ENCODE measurements at places on chromosomes 1 and 21. TPM values are rescaled to one million over a fixed set of nuclear protein-coding genes. Genes with fewer than 3 reads are reported as not detected.

GRCh38 chr1:7983086-7983778 is 21.7 kb downstream of the PARK7 start:
- no peak overlapping the region for H3K27ac ChIP-seq
- no peak overlapping the region for H3K4me3 ChIP-seq
- DNase-seq, result no peak

- no peak overlapping the region for H3K27ac ChIP-seq
- H3K36me3 ChIP-seq, result peaks cover 24% of the 10 kb centered on the region
- H3K27me3 ChIP-seq, result no peaks in the 10 kb centered on the region
- no peak for DNase-seq
- H3K4me3 ChIP-seq, result no peak overlapping the region
- peaks cover 15% of the 10 kb centered on the region for H3K4me1 ChIP-seq
Observed at GRCh38 chr1:113943028-113943811, 14.1 kb downstream of the HIPK1 start.

KRTCAP2 gene
- 142 TPM for polyA plus RNA-seq

ACTN2 gene
- polyA plus RNA-seq, result 3.1 TPM

DNA sequence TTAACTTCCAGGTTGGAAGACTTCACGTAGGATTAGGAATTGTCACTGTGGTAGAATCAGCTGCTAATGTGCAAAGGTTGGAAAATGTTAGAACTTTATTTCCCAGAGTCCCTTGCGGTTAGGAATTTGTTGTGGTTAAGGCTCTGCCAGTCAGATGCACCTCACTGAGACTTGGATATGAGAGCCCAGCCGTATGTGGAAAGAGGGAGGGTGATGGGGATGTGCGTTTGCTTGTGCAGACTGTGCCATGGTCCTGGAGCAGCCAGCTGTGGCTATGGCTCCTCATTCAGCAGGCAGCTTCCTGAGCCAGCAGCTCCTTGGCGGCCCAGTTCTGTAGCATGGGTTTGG is 12.5 kb downstream of the S100A10 start:
- H3K27me3 ChIP-seq, result no peaks in the 10 kb centered on the region
- H3K4me1 ChIP-seq, result peaks cover 35% of the 10 kb centered on the region
- H3K4me3 ChIP-seq, result no peak overlapping the region
- DNase-seq, result no peak
- no peak overlapping the region for H3K27ac ChIP-seq
- H3K36me3 ChIP-seq, result peaks cover 44% of the 10 kb centered on the region

LMO4 gene
- 90.8 TPM for polyA plus RNA-seq

GLMN gene
- polyA plus RNA-seq, result 17.4 TPM

- DNase-seq, result no peak
- H3K4me3 ChIP-seq, result no peak overlapping the region
- H3K27me3 ChIP-seq, result no peaks in the 10 kb centered on the region
Observed at GRCh38 chr1:47175227-47175934, 14.5 kb downstream of the PDZK1IP1 start.

OR2G6 gene
- polyA plus RNA-seq, result not detected

- no peaks in the 10 kb centered on the region for H3K27me3 ChIP-seq
- H3K36me3 ChIP-seq, result no peaks in the 10 kb centered on the region
- DNase-seq, result no peak
- H3K4me3 ChIP-seq, result no peak overlapping the region
Observed at GRCh38 chr1:226107471-226108460, 45.2 kb downstream of the H3-3A start.

WNT3A gene
- not detected for polyA plus RNA-seq

- H3K27me3 ChIP-seq, result no peaks in the 10 kb centered on the region
- no peak overlapping the region for H3K27ac ChIP-seq
- H3K4me1 ChIP-seq, result no peaks in the 10 kb centered on the region
- H3K4me3 ChIP-seq, result peak overlapping the region; percentile 92
- peak; percentile 25 for DNase-seq
Observed at GRCh38 chr1:38872401-38873026, 634 bp downstream of the MYCBP start.

BCAN gene
- 12.1 TPM for polyA plus RNA-seq

DNAJB4 gene
- 29.7 TPM for polyA plus RNA-seq

DNA sequence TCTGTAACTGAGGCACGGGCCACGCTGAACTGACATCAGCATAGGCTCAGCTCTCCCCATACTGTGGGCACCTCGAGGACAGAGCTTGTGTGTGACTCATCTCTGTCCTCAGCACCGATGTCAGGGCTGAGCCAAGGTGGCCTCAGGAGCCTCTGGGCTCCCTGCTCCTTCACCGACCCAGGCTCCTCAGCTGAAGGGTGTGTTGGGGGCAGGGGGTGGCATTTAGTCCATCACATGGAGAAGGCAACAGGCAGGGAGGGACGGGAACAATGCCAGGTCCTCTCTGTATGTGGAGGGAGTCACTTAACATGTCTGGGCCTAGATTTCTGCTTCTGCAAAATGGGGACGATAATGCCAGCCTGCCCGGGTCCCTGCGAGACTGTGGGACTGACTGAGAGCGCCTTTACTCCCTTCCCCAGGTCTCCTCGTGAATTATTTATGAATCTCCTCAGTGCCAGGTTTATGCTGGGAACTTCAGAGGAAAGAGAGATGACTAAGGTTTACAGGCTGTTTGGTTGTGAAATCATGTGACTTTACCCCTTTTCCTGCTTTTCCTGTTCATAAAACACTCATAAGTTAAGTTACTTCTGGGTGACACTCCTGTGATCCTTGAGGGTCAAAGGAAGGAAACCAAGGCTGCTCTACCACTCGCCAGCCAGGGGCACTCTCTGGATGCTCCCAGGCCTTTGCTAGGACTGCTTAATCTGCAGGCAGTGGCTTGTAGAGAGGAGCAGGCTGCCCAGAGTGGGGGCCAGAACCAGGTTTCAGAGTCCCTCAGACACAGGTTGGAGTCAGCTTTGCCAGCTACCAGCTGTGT is 16.2 kb downstream of the TTC39A start:
- peaks cover 7% of the 10 kb centered on the region for H3K36me3 ChIP-seq
- H3K4me3 ChIP-seq, result no peak overlapping the region
- peak overlapping the region; percentile 86 for H3K27ac ChIP-seq
- DNase-seq, result peak; percentile 94

GRCh38 chr1:161986328-161986727 is 37.3 kb downstream of the OLFML2B start:
- H3K4me1 ChIP-seq, result no peaks in the 10 kb centered on the region
- H3K4me3 ChIP-seq, result no peak overlapping the region
- no peak for DNase-seq
- H3K36me3 ChIP-seq, result no peaks in the 10 kb centered on the region
- H3K27ac ChIP-seq, result no peak overlapping the region

DNA sequence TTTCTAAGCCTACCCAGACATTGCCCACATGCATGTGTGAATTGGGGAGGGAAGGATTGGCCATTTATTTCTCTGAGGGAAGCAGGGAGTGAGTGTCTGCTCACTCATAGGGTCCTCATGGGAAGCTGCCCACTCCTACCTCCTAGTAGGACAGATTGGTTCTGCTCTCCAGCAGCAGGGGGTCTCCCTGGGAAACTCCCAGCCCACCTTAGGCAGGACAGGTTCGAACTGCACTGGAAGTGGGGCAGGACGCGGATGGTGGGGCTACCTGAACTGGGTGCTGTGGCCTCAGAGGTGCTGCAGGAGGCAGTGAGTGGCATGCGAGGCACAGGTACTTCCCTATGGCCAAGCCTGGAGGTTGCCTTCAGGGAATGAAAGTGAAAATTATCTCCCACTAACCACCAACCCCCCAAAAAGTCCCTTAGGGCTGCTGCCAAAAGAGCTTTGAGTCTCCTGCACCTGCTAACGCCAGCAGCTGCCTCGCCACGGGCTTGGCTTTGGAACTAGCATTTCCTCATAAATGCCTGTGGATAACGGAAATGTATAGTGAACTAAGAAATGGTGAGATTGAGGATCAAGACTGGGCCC is 157.0 kb upstream of the COA6 start:
- H3K4me1 ChIP-seq, result no peaks in the 10 kb centered on the region
- DNase-seq, result no peak
- H3K36me3 ChIP-seq, result no peaks in the 10 kb centered on the region
- peaks cover 47% of the 10 kb centered on the region for H3K27me3 ChIP-seq
- H3K27ac ChIP-seq, result no peak overlapping the region

GRCh38 chr1:190126728-190127127 is 350.9 kb downstream of the BRINP3 start:
- no peak overlapping the region for H3K27ac ChIP-seq
- no peaks in the 10 kb centered on the region for H3K36me3 ChIP-seq

FASLG gene
- polyA plus RNA-seq, result 1.3 TPM

- H3K36me3 ChIP-seq, result peaks cover 5% of the 10 kb centered on the region
- DNase-seq, result peak; percentile 97
- H3K27ac ChIP-seq, result peak overlapping the region; percentile 87
- H3K4me3 ChIP-seq, result peak overlapping the region; percentile 36
Observed at GRCh38 chr21:34526618-34527290, 14.7 kb upstream of the KCNE1 start.

Measured in large intestine (tissue), 12 donors.